ENCODE measurements at places on chromosomes 7 and 10.

DNA sequence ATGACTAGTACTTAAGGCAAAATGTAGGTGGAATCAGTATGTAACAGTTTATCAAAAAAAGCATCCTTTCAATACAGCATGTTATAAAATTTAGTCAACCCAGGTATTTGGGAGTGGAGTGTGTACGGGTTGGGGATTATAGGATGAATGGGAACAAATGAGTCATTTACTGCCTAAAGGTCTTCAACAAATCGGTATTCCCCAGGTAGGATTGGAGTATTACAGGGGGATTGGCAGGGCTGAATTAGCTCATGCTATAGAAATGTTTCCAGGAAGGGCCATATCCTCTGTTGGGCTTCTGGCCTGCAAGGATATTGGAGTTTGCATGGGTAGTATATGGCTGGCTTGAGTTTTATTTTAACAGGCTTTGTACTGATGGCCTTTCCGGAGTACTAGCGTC lies 723.7 kb downstream of the SORCS1 start:
- no peak for DNase-seq

DNA sequence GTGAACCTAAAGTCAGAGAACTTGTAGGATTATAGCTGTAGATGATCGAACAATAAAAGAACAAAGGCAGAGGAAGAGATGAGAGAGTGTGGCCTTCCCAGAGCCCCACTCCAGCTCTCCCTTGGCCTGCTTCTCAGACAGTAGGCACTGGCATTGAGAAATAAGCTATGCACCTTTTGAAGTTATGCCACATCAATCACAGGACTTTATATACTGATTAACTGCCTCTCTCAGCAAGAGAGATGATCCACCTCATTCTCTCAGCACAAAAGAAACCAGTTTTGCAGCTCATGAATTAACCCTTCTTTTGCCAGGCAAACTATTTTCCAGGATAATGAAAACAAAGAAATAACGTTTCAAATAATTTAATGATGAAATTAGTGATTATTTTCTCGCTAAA lies 22.0 kb upstream of the CTTNBP2 start:
- DNase-seq = no peak

GRCh38 chr7:19587291-19587690 lies 121.5 kb downstream of the POLR1F start:
- no peak for DNase-seq

GRCh38 chr7:130513447-130513846 lies 21.6 kb downstream of the MEST start:
- no peak for DNase-seq

GRCh38 chr7:142932386-142933091 lies 1.0 kb downstream of the TRPV5 start:
- no peak for DNase-seq

DNA sequence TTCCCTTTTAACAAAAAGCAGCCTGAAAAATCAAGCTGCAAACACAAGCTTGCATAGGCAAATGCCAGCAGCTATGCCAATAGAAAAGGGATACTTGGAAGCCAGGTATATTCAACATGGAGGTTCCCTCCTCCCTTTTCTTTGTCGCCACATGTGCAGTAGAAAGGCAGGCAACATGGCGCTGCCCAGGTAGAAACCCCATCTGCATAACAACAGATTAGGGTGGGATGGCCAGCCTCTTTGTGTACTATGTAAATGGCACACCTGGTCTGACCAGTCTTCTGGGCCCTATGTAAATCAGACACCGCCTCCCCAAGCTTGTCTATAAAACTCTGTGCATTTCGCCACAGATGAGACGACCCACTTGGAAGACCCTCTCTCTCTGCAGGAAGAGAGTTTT lies 58.1 kb downstream of the CCDC3 start:
- DNase-seq = no peak

- no peak for DNase-seq
Measured at GRCh38 chr10:65910209-65910608, 1015.6 kb upstream of the LRRTM3 start.

DNA sequence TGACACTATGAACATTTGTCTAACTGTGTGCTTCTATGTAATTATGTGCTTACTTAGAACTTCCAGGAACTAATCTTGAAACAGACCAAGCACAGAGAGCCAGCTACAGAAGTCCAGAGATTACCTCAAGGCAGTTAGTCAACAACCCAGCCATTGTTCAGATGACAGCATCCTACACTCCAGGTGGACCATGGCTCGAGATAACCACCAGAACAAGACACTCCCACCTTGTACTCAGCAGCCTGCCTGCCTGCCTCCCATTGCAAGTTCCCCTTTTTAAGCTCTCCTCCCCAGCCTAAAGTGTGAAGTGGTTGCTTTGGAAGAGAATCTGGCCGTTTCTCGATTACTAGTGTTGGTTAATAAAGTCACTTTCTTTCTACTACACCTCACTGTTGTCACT lies 1080.6 kb upstream of the LRRN3 start:
- DNase-seq = no peak

Data from activated CD4-positive, CD25-positive, alpha-beta regulatory T cell (primary cell).